ENCODE measurements at places on chromosomes 2 and 18. TPM values are rescaled to one million over a fixed set of nuclear protein-coding genes. Genes with fewer than 3 reads are reported as not detected.
A peak's percentile ranks its signal among the peaks of the same experiment; 100 is the strongest.

Gene LONRF2
- 3.6 TPM for total RNA-seq

DNA sequence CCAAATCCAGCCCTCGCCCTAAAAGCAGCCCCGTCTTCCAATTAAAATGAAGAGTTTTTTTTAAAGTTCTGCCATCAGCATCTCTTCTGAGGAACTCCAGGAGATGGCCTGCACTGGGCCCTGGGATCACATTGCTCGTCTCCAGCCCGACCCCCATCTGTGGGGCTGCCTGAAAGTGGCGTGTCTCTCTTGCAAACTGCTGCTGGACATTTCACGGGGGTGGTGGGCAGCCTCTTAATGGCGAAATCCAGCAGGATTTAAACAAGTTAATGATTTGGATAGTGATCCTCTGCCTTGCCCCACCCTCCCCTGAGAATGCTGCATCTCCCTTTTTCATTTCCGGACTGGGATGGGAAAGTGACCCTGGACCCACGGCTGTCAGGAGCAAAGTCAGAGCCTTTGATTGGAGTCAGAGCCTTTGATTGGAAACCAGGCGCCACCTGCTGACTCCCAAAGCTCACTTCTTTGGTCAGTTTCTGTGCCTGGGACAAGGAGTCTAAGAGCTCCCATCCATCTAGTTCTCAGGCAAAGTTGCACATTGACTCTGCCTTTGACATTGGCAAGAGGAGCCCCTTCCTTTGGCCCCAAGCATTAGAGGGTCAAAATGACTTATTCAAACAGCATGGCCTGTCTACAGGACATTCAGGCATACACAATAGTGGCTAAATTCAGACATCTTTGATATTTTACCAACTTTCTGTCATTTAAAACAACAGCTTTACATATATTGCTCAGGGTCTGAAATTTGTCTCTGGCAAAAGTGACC is 155.2 kb downstream of the SH3BP4 start:
- DNase-seq: peak; percentile 60

DNA sequence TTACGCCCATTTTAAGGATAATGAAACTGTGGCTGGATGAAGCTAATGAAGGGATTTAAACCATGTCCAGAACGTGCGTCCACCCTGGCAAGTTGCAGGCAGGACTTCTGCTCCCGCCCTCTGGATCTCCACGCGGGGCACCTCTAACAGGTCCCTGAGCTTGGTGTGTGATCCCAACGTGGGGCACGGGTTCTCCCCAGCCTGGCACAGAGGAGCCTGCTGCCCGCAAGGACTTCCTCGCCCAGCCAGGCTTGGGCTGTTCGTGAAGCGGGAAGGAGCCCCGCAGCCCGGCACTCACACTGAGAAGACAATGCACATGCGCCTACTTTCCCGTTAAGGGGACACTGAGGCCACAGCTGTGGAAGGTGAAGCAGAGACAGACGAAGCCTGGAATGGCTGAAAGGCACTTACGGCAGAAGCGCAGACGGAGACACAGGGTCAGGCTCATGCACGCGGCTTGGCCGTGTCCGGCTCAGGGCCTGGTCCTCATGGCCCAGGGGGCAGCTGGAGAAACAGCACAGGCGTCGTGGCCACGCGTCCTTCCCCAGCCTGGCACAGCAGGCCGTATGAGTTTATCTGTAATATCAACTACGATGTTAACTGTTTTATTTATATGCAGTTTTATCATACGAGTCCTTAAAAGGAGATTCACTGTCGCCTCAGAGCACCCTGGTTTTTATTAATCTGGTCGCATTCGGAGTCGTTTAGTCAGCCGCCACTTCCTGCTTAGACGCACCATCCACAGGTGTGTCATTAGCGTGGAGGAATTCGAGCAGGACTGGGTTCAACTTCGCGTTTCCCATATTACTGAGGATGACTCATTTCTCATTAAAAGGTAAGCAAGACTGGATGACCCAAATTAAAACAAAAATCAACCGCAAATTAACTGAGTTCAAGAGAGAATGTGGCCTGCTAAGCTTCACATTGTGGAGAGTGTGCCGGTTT is 835.9 kb downstream of the GALR1 start:
- no peak for DNase-seq

Gene ANKRD30B
- not detected for total RNA-seq

DNA sequence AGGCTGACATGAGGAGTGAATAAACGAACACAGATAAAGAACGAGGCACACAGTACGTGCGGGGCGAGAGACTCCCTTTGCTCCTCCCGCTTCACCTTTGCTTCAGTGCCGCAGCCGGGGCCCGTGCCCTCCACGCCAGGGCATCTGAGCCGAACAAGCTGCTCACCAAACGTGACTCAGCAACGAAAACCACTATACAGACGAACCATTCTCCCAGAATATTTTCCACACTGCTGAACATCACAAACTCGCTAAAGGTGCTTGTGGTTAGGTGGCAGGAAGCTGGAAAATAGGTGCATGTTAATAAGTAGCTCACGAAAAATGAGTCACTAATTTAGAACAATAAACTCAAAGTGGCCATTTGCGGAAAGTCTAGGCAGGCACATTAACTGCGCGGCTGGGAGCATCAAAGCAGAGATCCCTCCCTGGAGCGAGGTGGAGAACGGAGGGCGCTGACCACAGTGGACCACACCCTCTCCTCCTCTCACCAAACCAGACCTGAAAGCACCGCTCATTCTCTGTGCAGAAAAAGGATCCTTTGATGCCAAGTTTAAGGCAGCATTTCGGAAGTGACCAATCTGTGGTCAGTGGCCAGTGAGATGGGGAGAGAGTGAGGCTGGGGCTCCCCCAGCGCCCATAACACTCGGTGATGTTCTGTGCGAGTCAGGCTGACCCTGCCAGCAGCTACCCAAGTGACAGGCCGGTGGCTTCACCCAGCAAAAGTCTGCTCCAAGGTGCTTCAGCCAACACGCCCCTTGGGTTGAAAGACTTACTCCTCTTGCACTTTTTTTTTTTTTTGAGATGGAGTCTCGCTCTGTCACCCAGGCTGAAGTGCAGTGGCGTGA is 153.2 kb downstream of the HDAC4 start:
- no peak for DNase-seq

Gene NEU4
- 0.49 TPM for total RNA-seq

DNA sequence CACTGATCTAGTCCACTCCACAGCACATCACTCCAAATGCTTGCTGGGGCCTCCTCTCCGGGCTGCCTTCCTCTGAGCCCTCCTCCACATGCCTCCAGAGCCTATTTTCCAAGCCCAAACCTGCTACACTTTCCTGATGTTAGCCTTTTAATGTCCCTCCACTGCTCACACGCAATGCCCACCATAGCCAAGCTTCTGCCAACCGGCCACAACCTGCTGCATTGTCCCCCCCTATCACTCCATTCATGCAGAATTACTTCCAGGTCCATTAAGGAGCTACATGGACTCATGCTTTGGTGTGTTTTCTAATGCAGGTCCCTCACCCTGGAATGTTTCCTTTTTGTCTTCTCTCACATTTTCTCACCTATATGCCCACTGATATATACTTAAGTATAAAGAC is 129.3 kb downstream of the MARCHF4 start:
- DNase-seq: no peak

DNA sequence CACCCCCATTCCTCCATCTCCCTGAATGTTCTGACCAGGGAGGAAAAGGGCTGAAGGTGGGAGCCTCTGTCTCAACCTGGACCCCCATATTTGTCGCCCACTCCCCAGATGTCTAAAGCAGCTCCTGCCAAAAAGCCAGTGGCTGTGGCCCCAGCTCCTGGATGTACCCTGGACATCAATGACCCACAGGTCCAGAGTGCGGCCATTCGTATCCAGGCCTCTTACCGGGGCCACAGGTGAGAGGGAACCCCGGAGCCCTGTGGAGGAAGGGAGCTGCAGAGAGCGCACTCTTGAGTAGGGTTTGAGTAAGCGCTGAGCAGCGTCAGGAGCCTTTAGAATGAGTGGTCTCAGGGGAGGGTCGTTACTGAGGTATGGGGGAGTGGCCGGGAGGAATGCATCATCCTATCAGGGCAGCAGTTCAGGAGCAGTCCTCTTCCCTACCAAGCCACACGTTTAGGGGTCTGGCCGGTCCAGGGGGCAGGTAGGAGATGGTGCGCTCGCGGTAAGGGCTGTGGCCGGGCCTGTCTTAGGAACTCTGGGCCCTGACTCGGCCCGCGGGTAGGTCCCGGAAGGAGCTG is 2.4 kb upstream of the GMPPA start:
- no peak for DNase-seq

Measured in ureter (tissue), 1 donor.